ENCODE measurements at places on chromosomes 7 and 10.

GRCh38 chr7:1858435-1859265, 188.6 kb downstream of the ELFN1 start:
- DNase-seq: no peak

DNA sequence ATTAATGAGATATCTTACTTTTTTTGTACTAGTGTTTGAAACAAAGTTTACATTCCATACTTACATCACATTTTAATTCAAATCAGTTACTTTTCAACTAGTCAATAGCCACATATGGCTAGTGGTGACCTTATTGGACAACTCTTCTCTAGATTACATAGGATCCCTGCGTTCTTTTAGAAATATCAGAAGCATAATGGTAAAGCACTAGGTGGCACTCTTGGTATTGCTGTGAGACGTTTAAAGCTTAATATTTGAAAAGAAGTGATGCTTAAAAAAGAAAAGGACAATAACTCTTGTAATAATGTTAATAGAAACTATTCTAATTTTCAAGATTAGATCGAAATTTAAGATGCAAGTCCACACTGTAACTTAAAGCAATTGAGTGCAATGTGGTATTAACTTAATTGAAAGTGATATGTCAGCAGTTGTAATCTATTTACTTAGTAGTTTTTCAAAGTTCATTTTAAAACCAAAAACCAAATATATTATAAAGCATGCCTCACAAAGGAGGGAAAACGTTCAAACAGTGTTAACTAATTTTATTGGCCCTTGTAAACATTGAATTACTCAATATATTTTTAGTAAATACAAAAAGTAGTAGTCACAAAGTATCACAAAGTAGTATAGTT, 339.1 kb downstream of the ATRNL1 start:
- peak; percentile 29 for DNase-seq

- peak; percentile 25 for DNase-seq
Measured at GRCh38 chr10:4234661-4235060, 449.7 kb upstream of the KLF6 start.

DNA sequence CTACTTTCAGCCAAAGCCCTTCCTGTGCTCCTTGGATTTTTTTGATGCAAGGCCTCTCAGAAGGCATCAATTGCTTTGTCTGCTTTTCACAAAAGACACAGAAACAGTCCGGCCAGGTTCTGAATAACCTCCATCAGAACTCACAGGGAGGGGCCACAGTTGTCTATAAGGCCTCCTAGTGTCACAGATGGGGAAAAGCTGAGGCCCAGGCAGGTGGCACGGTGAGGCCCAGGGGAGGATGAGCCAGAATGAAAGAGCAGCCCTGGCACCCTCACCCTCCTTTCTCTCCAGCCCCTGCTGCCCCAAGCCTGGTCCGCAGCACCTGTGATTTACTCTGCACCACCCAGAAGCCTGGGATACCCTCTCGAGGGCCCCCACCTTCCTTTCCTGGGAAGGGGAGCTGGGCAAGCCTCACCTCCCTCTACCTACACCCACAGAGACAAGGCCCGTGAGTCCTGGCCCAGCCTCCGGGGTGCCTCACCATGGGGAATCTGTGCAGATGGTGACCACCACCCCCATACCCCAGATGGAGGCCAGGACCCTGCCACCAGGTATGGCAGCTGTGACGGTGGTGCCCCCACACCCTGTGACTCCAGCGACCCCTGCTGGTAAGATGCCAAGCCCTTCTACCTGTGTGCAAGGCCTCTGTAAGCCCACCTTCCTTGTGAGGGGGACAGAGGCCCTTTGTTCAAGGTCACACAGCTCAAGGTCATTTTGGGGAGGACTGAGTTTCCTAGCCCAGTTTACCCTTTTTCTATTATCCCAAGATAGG, 26.2 kb upstream of the ZNF467 start:
- DNase-seq: peak; percentile 45

DNA sequence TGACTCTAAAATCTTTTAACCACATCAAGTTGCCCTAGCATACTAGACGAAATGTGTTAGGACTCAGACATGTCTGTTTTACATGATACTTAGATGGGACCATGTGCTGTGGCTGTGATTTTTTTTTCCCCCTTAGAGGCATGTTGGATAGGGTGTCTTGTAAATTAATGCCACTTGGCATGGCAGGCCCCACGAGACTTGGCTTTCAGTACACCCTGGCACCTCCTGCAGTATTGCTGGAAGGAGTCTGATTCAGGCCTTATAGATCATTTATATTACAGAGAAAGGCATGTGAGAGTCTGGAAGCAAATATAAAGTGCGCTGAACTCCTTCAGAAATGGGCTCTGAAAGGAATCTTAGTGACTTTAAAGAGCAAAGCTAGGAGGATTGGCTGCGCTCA, 494.1 kb downstream of the SDK1 start:
- no peak for DNase-seq

DNA sequence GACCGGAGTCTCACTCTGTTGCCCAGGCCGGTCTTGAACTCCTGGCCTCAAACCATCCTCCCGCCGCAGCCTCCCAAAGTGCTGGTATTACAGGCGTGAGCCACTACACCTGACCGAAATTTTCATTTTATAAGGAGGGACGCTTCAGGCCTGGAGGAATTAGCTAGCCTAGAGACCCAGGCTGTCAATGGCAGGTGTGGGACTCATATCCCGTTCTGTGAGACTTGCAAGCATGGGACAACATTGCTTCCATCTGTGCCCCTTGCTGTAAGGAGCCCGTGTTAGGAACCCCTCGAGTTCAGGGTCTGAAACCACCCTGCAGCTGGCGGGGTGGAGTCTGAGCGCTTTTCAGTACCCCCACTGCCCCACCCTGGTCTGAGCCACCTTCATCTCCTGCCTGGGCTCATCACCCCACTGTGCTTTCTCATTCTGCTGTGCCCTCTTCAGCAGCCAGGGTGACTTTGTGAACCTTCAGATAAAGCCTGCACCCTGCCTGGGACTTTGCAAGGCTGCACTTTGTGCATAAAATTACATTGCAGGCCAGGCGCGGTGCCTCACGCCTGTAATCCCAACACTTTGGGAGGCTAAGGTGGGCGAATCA, 1.3 kb upstream of the DAGLB start:
- peak; percentile 57 for DNase-seq

DNA sequence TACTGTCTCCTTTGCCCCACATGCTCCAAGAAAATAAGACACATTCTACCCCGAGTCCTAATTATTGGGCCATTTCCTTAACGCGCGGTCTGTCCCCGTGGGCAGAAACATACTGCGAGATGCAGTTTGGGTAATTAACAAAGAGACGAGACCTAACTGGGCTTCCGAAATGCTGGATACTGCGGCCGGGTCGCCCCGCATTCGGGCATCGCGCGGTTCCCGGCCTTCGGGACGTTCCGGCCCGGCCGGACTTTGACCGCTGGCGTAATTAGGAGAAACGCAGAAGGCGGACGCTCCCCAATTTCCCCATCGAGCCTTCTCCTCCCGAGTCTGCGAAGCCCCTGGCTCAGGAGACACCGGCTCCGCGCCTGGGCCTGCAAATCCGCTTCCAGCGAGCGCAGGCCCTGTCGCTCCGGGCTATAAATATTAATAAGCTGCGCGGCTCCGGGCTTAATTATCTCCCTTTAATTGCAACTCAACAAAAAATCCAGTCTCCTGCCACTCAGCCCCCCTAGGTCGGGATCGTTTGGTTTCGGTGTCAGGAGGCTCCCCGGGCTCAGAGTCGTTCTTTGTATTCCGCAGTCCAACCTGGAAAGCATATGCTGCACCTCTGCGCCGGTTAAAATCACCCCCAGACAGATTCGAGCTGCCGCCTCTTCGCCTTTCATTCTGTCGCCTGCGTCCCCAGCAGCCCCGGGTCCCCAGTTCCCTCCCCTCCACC, 131.5 kb downstream of the SPAG6 start:
- DNase-seq: peak; percentile 43

DNA sequence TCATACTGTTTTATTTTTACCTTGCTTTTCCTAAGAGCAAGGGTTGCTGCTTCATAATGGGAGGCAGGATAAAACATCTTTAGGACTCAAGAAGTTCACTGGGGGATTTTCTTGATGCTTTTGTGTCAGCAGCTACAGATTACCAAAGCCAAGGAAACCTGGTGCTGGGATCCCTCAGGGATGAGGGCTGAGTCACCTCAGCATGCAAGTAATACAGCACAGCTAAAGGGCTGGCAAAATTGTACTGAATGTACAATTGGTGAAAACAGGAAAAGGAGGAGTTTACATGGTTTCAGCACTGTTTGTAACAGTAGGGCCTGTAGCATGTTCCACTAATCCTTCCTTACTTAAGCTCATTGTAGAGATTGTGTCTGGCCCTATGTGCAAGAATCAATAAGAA, 1056.8 kb downstream of the SORCS1 start:
- DNase-seq: no peak

GRCh38 chr10:19862811-19863515, 46.7 kb downstream of the PLXDC2 start:
- DNase-seq: no peak

- DNase-seq: no peak
Measured at GRCh38 chr7:84461093-84461492, 266.5 kb upstream of the SEMA3A start.

DNA sequence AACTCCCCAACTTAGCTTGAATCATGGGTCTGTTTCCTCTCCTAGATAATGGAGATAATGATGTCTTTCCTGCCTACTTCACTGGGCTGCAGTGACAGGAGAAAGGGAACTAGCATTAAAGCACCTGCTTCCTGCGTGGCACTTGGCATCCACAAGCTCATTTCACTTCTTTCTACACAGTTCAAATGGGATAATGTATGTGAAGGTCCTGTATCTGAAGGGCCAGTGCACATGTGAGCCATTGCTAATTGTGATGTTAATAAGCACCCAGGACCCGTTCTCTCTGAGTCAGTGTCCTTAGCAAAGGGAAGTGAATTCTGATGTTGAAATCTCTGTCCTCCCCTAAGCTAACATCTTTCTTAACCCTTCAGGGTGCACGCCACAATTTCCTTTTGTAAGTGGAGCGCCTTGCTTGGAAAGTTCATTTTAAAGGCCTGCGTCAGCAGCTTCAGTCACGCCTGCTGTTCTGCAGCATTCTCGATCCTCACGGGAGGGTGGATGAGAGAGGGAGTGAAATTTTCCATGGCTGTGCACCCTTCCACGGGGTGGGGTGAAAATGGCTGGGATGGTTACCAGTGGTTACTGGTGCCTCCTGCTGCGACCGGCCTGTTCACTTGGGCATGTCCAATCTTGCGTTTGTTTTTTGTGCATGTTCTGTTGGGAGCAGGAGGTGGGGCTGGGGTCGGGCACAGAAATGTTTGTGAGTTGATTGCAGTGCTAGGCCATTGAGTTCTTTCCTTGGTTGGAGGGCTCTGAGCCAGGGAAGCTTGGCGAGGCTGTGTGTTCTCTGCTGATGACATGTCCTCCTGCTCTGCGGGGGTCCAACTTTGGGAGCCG, 59.2 kb downstream of the HK1 start:
- peak; percentile 85 for DNase-seq

DNA sequence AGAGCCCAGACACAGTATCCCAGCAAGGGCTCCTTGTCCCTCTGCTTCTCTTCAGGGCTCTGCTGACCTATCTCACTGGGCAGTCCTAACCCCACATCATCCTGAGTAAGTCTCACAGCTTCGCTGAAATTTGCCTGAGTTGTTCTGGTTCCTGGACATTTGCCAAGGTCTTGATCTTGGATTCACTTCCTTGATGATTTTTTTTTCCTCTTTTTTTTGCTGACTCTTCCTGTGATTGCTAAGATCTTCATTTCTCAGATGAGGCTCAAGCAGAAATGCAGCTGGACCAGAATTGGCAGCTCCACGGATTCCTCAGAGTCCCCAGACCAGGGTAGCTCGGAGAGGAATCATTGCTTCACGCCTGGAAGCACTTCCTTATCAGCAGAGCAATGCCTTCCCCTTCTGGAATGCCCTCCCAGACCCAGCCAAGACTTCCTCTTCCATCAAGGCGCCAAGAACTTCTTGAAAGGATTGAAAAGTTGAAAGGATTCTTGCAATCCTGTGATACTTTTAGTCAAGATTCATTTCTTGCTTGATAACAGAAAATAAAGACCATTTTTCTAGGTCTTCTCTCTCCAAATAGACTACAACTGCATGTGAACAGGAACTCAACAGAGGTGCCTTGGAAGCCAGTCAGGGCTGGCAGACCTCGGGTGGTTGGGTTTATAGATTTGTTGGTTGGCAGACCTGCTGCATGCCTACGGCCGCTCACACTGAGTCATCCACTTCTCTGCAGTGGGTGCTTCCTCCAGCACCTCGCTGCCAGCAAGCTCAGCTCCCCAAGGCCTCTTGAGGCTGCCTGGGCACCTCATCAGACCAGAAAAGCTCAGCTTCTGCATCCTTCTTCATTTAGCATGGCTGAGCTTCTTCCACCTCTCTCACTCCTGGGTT, 8.8 kb upstream of the AFAP1L2 start:
- DNase-seq: peak; percentile 53

GRCh38 chr10:122636953-122637352, 62.7 kb downstream of the C10orf120 start:
- DNase-seq: no peak

- no peak for DNase-seq
Measured at GRCh38 chr10:61978965-61979364, 77.5 kb downstream of the ARID5B start.

DNA sequence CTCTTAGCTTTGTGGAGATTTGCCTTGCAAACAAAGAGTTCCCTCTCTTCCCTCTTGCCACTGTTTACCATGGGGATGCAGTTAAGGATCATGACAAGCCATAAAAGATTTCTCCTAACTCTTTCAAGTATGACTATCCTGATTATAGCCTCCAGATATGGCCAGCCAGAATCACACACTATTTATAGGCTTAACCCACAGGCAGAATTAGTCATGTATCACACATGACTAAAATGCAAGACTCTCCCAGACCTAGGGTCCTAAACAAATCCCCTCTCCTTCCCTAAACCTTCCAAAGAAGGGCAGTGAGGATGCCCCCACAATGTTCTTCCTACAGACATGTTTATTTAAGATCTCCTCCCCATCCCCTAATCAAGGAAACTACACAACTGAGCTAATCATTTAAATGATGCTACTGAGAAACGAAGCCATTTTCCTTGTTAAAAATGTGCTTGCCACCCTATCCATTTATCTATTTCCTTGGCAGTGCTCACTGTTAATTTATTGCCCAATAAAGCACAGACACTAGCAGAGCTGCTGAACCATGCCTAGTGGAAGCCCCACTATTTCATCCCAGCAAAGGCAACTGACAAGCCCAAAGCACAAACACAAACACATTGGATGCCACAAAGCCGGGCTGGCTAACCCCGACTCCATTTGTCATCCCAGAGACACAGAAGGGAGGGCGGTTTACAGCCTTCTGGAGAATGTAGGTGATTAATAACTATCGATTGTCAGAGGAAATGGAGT, 363.4 kb downstream of the KCNMA1 start:
- DNase-seq: no peak

DNA sequence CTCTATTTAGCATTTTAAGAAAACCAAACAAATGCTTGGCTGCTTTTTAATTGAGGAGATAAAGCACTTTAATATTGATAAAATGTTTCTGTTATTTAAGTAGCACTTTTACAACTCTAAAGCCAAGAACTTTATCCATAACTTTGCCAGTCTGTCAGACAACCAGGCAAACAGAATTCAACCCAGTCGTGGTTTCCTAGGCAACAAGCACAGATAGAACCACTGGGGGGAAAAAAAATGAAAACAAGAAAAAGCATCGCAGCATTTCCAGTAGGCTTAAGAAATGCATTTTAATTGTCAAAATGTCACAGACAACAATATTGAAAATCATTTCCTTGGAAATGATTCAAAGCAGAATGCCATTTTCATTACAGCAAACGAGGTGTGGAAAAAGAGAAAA, 323.4 kb downstream of the PARD3 start:
- DNase-seq: no peak
